ENCODE measurements at places on chromosomes 4 and X.

DNA sequence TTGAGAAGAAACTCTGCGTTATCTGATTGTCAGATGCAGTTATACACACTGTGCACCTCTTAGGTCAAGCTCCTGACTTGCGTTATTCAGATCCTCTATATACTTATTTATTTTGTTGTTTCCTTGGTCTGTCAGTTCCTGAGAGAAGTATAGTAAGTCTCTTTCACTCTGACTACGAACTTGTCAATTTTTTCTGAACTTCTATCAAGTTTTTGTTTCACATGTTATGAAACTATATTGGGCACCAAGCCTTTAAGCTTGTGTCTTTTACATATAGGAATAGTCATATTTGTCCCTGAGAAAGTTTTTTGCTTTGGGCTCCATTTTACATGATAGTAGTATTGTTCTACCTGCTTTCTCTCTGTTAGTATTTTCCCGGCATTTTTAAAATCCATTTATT is 31.7 kb downstream of the ZNF275 start:
- DNase-seq, result no peak

- DNase-seq, result no peak
Measured at GRCh38 chr4:168506014-168506413, 9.2 kb downstream of the PALLD start.

DNA sequence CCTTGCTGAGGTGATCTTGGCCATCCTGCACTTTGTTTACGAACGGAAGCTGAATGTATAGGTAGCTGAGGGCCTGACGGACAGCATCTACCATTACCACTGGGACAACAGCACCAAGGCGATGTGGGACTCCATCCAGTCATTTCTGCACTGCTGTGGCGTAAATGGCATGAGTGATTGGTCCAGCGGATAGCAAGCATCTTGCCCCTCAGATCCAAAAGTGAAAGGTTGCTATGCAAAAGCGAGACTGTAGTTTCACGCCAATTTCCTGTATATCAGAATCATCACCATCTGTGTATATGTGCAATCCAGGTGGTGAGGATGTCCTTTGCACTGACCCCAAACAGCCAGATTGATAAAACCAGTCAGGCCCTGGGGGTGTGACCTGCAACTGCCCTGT is 4.2 kb upstream of the PYURF start:
- DNase-seq, result no peak

DNA sequence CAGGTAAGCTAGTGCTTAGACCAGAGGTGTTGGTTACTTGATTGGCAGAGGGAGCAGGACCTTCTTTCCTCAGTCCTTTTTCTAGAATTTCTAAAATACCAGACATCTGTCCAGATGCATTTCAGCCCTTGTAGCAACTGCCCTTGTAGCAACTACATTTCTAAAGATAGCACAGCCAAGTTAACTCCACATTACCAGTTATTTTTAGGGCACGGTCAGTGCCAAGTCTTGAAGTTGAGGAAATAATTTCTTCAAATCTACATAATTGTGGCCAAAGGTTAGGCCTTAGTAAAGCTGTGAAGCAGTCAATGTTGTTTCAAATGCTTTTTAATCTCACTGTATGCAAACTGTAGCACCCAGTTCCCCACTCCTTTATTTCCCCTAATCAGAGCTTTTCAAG is 62.9 kb downstream of the MID1IP1 start:
- DNase-seq, result no peak

GRCh38 chr4:74096265-74096980 is 2.6 kb downstream of the CXCL2 start:
- no peak for DNase-seq

DNA sequence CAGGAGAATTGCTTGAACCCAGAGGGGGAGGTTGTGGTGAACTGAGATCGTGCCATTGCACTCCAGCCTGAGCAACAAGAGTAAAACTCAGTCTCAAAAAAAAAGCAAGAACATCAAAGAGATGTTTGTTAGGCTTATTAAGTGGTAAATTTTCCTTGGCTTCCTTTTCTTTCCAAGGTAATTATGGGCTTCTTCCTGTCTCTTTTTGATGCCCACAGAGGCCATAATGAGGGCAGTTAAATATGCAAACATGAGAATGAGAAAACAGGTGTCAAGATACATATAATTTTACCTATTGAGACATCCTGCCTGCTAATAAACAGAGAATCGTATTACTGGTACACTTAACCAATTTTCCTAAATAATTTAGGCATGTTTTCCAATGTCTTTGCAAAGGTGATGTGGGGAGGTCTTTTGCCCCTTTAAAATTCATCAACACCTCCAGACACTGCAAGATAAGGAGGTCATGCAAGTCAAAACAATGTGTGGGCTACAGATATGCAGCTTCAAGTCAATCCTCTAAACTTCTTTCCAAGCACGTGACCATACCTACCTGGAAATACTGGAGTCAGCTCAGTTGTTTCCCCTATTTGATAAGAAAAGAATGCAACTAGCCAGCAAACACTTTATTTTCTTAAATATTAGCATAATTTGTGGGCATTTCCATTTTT is 2.7 kb downstream of the SLC39A8 start:
- DNase-seq, result peak; percentile 59

DNA sequence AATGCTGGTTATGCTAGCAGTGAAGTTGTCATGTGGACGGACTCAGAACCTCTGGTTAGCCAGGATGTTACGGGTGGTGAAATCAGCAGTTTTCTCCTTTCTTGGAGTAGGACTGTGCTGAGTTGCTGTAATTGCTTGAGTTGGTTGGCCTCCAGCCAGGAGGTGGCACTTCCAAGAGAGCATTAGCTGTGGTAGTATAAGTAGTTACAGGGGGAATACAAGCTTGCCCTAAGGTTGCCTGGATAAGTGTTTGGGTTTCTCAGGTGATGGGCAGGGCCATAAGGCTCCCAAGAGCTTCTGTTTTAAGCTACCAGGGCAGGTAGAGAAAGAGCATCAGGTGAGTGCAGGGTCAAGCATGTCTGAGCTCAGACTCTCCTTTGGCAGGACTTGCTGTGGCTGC is 103.0 kb downstream of the ZNF518B start:
- DNase-seq, result no peak

- DNase-seq, result no peak
Measured at GRCh38 chrX:154731881-154732280, 19.0 kb downstream of the GAB3 start.

- DNase-seq, result no peak
Measured at GRCh38 chr4:2583092-2583491, 46.6 kb downstream of the FAM193A start.

DNA sequence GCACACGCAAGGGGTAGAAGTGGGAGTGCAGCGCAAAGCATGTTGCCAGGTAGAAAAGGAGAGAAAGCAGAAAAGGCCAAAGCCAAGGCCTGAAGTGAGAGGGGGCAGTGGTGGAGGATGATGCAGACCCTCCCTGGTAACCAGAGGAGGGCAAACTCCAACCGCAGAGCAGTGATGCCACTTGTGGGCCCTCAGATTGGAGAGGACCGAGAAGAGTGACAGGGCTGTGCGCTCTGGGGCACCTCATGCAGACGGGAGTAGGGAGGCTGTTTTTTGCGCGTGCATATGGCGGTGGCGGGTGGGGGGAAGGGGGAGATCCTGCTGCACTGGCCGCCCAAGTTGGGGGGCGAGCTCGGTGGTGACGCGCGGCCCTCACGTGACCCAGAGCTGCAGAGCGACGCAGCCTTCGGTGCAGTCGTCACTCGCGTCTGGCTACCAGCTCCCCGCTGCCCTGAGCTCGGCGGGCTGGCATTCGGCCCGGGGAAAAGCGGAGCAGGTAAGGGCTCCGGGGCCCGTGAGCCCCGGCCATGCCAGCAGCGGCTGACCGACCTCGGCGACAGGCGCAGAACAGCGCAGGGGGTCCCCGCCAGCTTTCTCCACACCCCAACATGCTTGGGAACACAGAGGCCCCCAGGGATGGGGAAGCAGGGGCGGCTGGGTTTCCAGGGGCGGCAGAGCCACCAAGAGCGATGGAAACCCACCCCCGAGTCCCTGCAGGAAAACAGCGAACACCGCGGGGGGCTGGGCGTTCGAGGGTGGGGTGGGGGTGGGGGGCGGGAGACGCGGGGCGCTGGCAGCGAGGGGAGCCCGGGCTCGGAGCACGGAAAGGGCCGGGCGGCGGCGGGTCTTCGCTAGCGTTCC is at the start of gene BEX3:
Gene BEX3, plus strand, starts transcription at position 421 of the 861 bp plus-strand sequence. CDS start 984 bp downstream, outside the sequence.
- DNase-seq, result no peak

DNA sequence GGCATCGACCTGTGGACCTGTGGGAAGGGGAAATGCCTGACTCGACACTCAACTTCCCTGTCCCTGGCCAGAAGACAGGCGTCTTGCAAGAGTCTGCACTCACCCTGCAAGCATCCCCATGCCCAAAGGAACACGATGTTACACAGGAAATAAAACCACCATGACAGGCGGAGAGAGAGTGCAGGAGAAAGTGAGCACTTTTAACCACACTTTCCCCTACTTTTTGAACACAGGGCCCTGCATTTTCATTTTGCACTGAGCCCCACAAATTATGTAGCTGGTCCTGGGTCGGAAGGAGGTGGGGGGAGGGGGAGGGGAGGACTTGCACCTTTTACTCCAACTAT is 13.8 kb upstream of the MAN2B2 start:
- DNase-seq, result no peak

GRCh38 chr4:184510401-184510800 is 36.1 kb upstream of the IRF2 start:
- no peak for DNase-seq

GRCh38 chr4:135244056-135244455 is 1042.5 kb upstream of the PABPC4L start:
- no peak for DNase-seq

DNA sequence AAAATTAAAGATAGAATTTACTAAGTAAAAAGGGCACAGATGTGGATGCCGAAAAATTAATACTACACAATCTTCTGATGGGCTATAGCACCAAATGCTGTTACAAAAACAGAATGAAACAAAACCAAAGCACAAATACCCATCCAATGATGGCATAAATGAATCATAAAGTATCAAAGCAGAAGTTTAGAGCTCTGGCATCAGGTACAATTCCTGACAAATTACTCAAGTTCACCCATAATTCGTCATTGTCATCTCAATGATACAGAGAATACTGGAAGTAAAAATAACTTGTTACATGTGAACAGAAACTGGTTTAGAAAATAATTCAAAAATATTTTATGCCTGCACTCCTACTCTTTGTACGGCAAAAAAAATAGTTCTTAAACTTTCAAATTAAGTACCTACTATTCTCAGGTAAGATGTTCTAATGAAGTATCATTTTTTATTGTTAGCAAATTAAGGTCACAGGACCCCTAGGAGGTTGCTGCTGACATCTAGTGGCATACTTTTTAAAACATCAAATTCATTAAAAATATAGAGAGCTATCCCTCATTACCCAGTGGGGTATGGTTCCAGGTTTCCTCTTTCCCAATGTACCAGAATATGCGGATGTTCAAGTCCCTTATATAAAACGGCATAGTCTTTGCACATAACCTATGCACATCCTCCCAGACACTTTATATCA is 126.1 kb downstream of the INPP4B start:
- no peak for DNase-seq

GRCh38 chr4:54473798-54474197 is 184.0 kb upstream of the KIT start:
- peak; percentile 42 for DNase-seq

GRCh38 chr4:54898656-54899340 is 226.6 kb downstream of the KDR start:
- no peak for DNase-seq

DNA sequence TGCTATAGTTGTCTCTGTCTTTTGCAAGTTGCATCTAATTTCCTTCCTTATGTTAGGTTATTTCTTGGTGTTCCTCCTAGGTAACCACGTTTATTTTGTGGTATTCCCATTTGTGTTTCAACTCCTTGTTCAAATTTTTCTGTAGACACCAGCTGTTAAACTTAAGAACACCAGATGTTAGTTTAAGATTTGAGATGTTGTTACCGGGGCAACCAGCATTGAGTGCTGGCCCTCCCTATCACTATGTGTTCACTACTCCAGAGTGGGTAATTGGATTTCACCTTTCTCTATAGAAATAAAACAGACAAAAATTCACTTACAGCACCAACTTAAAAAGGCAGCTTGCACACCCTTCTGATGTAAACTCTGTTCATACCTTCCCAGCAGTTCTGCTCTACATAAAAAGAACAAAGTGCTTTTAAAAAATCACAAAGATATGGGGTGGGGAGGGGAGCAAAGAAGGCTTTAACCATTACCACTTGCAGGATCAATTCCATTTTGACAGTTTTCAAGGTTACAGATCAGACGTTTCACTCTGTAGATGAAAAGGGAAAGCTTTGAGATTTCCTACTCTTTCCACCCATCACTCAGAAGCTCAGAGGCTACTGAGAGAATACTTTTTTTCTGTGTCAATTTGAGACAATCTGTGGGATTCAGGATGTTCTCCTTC is 82.9 kb downstream of the DKK2 start:
- no peak for DNase-seq

Measured in hematopoietic multipotent progenitor cell treated with erythropoietin and hydrocortisone succinate and interleukin-3 and kit ligand, for 15 days (in vitro differentiated cells).